ENCODE measurements at places on chromosomes 7 and 10.

GRCh38 chr7:100372694-100373093 lies 593 bp upstream of the PILRA start:
- no peak for DNase-seq

DNA sequence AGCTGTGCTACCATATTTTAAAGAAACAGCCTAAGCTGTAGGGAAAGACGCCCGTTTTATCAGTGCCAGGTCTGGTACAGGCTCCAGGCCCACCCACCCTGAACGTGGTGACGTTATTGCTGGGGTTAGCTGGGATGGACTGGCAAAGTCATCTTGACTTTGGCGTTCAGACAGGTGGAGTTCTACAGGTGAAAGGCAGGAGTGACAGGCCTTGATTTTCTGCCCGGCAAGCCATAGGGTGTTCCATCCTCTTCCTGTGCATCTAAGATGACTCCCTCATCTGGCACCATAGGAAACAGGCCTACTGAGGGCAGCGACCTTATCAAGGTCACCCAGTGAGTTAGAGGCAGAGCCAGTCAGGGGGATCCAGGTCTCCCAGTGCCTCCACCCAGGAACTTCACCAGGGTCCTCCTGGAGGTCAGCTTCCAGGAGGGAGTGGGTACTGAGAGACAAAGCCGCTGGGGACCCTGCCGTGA lies 41.6 kb downstream of the HK1 start:
- no peak for DNase-seq

DNA sequence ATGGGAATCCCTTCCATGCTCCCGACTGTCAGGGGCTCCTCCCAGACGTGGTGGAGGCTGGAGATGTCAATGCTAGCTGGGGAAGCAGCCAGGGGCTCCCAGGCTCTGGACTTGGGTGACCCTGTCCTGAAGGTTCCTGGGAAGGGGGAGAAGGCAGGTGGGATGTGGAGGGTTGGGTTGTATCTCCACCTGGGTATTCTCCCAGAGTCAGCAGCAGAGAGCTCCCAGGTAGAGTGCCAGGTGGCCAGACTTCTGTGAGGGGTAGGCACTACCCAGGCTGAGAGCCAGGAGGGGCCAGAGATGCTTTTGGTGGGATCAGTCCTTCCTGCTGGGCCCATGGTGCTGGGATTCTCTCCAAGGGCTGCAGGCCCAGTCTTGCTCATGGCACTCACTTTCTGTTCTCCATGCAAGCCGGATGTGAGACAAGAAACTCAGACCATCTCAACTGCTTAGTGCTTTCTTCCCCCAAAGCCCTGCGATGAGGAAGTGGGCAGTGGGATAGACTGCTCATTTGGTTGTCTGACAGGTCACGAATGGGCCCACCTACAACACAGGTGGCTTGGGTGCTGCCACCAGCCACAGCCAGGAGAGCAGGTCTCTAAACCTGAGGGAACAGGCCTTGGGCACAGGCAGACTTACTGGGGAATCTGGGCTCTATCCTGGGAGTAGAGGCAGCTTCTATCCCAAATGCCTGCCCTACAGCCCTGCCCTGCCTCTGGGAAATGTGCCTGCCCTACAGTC lies 52.5 kb upstream of the CAMK2B start:
- no peak for DNase-seq

DNA sequence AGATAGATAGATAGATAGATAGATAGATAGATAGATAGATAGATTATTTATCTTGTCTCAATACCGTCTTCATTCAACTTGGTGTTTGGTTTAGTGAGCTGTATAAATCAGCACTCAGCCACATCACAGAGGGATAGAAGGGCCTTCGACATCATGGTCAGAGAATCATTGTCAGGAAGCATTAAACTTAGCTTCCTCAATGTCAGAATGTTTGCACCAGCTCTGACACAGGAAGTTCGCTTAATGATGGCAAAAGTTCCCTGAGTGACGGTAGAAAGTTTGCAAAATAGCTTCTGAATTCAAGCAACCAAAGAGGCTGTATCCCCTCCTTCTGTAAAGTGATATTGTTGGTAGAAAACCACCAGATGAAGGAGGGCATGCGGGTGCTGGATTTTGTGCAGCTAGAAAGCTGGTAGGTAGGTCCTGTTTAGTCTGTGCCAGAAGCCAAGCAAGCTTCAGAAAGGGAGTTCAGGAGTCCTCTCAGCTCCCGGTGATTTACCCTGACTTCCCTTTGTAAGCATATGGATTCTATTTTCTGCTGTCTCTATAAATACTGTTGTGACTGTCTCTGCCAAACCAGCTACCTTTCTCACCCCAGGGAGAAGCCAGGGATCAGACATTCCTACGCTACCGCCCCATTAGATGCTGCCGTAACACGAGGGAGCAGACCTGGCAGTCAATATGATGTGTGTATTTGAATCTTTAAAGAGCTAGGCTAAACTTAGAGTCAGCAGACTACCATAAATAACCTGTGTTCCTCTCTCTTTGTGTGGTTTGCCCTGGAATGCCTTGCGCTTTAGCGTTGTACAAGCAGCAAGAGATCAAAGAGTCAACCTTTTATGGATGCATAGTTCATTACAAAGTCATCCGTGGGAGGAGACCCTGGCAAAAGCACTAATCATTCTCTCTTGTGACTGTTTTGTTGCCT lies 200.5 kb upstream of the KIAA1217 start:
- DNase-seq: peak; percentile 97

DNA sequence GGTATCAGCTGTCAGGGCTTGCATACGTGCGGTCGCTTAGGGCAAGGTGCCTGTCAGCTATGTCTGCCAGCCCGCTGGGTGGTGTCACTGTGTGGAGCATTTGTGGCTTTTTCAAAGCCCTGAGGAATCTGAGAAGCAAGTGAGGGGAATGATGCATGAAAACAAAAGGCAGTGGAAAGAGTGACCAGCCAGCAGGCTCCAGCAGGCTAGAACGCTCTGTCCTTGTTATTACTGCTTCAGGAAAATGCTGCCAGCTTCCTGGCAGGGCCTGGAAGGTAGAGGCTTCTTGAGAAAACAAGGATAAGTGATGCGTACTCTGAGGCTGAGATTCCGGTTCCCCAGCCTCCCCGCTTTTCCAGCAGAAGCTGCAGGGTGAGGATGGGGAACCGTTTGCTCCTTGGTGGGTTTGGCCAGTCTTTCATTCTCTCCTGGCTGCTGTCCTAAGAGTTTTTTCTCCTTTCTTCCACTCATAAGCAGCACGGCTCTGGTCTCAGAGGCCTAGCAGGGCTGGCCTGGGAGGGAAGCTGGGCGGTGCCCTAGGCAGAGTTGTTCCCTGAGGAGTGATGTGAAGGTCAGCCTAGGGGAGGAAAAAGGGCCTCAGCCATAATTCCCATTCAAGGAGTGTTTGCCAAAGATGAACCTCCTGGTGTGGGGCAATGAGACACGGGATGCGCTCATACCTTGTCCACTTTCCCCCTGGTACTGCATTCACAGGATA lies 42.8 kb upstream of the MKLN1 start:
- DNase-seq: no peak

- peak; percentile 29 for DNase-seq
Measured at GRCh38 chr10:25068152-25069058, 52.0 kb downstream of the THNSL1 start.

- DNase-seq: no peak
Measured at GRCh38 chr10:119503821-119504220, 38.7 kb downstream of the RGS10 start.

DNA sequence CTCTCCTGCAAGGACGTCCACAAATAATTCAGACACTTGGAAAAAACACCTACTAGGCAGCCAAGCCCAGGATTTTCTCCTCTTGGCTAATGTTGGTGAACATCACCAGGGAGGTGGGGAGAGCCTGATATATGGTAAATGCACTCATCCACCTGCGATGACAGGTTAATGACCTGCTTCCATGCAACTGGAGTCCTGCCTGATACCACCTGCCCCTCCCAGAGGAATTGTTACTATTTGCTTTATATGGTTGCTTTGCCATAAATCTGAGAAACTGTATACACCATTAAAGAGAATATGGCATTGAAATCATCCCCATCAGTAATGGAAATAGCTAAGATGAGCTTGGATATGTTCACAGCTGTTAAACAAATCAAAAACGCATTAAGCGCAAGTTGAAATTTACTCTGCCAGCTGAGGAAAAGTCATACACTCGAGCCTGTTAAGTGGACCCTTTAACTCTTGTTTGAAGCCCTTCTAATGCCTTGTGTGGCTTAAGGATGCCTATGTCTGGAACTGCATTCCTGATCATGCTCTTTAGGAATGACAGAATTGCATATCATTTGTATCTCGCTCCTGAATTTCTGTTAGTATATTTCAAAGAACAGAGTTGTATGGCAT lies 208.3 kb downstream of the PRPF18 start:
- no peak for DNase-seq

GRCh38 chr10:73941300-73941699 lies 30.4 kb downstream of the PLAU start:
- no peak for DNase-seq

- no peak for DNase-seq
Measured at GRCh38 chr7:128093614-128094570, 62.7 kb upstream of the LRRC4 start.

- no peak for DNase-seq
Measured at GRCh38 chr10:31926160-31926559, 2.5 kb downstream of the ARHGAP12 start.

- no peak for DNase-seq
Measured at GRCh38 chr7:100384628-100385294, 11.5 kb downstream of the PILRA start.

DNA sequence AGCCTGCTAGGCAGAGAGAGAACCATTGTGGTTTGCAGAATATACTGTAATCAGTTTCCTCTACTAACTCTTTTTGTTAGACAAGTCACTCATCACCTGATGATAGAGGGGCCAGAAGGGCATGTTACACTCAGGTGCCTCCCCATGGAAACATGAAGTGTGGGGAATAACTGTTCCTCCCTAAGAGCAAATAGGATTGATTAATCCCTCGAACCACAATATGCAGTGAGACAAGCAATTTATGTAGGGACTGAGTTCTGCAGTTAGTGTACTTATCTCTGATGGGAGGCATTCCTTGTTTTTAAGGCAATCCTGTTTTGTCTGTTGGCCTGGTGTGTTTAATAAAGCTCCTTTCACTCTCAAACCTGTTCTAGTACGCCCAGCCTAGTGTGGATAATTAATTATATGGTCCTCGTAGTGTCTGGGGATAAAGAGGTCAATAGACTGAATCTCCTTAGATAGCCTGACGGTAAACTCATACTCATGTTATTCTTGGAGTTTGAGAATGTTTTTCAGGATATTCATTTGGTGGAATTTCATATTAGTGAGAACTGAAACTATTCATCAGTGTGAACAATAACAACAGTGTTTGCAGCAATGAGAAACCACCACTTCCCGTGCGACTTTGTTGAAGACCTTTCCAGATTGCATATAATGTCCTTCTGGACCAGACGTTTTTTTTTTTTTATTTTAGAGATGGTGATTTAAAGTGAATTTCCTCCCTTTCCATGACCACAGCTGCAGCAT lies 344.8 kb upstream of the FZD8 start:
- DNase-seq: no peak

DNA sequence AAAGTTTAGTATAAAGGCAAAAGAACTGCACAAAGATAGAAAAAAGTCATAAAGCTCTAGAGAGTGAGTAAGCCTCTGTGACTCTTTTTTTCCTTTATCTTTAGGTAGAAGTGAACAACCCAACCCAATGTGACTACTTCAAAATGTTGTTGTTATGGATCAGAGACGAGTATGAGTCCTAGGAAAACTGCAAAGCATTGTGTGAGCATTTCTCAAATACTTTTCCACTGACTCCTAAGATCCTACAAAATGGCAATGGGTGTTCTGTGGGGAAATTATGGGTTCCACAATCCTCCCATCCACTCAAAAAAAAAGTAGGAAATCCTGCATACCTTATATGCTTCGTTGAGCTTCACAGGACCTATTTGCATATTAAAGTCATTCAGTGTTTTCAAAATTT lies 177.1 kb downstream of the DGKI start:
- DNase-seq: peak; percentile 41

GRCh38 chr10:62261666-62262065 lies 7.0 kb downstream of the RTKN2 start:
- peak; percentile 30 for DNase-seq

DNA sequence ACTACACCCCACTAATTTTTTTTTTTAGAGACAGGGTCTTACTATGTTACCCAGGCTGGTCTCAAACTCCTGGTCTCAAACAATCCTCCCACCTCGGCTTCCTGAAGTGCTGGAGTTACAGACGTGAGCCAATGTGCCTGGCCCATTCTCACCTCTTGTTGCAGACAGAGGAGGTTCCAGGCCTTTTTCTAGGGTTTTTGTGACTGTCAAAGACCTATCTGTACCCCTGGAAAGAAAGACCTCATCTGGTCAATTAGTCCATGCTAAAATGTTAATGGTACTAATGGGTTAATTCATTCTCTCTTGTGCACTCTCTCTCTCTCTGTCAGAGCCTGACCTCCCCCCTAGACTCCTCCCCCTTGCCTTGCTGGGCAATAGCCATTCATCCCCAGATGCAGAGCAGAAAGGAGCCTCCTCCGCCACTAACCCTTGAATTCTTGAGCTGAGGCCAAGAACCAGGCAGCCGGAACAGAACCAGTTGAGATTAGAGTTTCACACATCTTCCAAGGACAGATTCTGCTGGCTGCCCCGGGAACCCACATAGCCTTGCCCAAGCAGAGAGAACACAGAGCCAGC lies 209.7 kb downstream of the SKIDA1 start:
- peak; percentile 89 for DNase-seq

DNA sequence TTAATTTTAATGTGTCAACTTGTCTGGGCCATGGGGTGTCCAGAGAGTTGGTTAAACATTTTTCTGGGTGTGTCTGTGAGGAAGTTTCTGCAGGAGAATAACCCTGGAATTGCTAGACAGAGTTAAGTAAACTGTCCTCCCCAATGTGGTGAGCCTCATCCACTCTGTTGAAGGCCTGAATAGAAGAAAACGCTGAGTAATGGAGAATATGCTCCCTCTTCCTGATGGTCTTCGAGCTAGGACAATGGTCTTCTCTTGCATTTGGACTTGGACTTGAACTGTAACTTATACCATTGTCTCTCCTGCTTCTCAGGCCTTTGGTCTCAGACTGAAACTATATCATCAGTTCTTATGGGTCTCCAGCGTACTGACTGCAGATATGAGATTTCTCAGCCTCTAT lies 296.0 kb upstream of the IMMP2L start:
- DNase-seq: no peak
